Bronchus fibroblast of lung (primary cell): ENCODE measurements at places on chromosomes 6 and 20. TPM values are rescaled to one million over a fixed set of nuclear protein-coding genes. Genes with fewer than 3 reads are reported as not detected.

The C6orf89 gene
- total RNA-seq, result 25.7 and 28.4 TPM in 2 replicates

The C6orf132 gene
- 5.9 and 6.6 TPM in 2 replicates for total RNA-seq

The PRDM1 gene
- 1.6 and 1.8 TPM in 2 replicates for total RNA-seq

The BFSP1 gene
- 1.7 and 2.7 TPM in 2 replicates for total RNA-seq

The TMEM244 gene
- not detected in 2 replicates for total RNA-seq

The OGFR gene
- 37.8 and 38.9 TPM in 2 replicates for total RNA-seq

The SIRPB2 gene
- not detected in 2 replicates for total RNA-seq
